ENCODE measurements at places on chromosomes 4 and X. TPM values are rescaled to one million over a fixed set of nuclear protein-coding genes. Genes with fewer than 3 reads are reported as not detected.

GRCh38 chr4:34644579-34645115 is 1599.7 kb downstream of the ARAP2 start:
- DNase-seq, result no peak

DNA sequence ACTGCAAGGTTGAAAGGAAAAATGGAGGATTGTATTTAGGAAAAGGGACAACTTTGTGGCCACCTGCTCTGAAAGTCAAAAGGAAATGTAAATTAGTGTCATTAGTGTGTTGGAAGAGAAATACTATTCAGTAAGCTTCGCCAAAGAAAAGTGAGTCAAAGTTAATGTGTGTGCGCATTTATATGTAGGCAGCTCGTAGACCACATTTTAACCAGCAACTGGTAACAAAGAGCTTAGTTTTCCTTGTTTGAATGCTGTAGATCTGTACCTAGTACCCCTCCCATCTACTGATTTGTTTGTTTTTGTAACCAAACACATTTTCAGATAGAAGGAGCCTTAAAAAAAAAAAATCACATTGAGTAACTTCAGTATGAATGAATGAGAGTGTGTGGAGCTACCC is 69.3 kb downstream of the GPAT3 start:
- DNase-seq, result no peak

DNA sequence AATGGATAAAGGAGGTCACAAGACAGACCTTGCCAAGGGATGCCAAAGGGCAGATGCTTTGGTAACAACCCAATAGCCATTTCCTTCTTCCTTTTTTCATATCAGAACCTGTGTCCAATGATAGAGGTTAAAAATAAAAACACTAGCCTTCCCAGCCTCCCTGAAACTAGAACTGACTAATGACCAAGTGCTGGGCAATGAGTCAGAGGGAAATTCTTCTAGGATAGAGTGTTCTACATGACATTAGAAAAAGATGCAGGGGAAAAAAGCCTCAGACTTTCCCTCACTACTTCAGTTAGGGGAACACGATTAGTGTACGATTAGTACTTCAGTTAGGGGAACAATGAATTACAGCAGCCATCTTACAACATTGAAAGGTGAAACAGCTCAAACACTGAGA is 29.3 kb upstream of the FAM47C start:
- DNase-seq, result no peak

- no peak for DNase-seq
Observed at GRCh38 chr4:94634271-94634670, 123.5 kb upstream of the BMPR1B start.

Gene ATP8A1
- total RNA-seq, result 7.9 TPM

Gene OPRPN
- not detected for total RNA-seq

Gene ETFDH
- 38.9 TPM for total RNA-seq

DNA sequence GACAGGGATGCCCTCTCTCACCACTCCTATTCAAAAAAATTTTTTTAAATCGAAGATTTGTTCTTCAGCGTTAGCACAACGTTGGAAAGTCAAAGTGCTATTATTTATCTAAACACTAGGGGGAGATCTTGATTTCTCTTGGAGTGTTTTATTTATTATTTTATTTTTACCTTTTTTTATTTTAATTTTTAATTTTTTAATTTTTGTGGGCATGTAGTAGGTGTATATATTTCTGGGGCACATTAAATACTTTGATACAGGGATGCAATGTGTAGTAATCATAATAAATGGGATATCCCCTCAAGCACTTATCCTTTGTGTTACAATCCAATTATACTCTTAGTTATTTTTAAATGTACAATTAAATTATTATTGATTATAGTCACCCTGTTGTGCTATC is 37.4 kb upstream of the SLC10A4 start:
- peak; percentile 7 for DNase-seq

Gene KCND1
- total RNA-seq, result 0.72 TPM

- DNase-seq, result no peak
Observed at GRCh38 chr4:136863756-136864155, 668.5 kb downstream of the PCDH18 start.

DNA sequence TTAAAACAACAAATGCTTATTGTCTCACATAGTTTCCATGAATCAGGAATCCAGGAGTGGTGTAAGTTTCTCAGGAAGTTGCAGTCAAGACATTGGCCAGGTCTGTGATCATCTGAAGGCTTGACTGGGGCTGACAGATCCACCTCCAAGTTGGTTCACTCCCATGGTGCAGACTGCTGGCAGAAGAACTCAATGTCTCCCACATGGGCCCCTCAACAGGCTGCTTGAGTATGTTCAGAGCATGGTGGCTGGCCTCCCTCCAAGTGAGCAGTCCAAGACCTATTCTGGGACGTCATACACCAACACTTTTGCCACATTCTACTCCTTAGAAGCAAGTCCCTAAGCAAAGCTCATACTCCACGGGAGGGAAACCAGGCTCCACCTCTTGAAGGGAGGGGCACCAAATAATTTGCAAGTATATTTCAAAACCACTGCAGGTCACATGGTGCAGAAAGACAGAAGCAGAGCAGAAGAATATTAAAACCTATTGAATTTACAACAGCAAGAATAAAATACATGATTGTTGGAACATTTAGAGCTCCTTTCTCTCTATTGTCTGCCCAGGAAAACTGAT is 35.3 kb downstream of the LGI2 start:
- DNase-seq, result no peak

Gene PPP1R2C
- not detected for total RNA-seq

GRCh38 chr4:173685831-173686210 is 155.8 kb upstream of the HAND2 start:
- no peak for DNase-seq

DNA sequence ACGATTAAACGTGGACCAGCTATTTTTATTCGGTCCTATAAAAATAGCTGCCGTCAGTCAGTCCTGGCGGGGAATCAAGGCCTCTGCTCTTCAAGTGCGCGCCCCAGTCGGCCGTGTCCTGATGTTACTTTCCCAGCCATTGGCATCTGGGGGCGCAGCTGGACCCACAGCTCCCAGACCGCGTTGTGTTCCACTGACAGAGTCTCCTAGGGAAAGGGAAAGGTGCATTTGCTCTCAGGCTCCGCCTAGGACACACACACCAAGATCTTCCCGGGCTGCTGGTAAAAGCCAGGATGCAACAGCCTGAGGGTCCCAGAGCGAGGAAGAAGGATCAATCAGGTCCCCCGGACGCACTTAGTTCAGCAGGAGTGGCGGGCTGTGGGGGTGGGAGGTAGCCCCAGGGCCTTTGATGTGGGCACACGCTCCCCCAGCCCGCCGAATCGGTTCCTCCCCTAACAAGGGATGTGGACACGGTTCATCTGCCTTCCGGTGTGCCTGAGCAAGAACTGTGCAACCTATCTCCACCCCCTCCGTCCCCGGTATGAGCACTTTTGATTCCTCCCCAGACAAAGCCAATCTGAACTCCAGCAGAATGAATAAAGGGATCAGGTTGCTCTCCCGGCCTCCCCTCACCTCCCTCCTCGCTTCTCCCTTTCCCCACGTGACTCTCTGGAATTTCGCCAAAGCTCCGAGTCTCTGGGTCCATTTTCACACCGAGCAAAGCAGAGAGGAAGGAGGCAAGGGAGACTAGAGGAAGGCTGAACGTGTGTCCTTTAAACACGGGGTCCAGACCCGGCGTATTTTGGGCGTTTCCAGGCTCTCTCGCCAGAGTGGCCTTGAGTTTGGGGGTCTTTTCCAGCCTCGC is 626 bp upstream of the FRAS1 start:
- DNase-seq, result no peak

DNA sequence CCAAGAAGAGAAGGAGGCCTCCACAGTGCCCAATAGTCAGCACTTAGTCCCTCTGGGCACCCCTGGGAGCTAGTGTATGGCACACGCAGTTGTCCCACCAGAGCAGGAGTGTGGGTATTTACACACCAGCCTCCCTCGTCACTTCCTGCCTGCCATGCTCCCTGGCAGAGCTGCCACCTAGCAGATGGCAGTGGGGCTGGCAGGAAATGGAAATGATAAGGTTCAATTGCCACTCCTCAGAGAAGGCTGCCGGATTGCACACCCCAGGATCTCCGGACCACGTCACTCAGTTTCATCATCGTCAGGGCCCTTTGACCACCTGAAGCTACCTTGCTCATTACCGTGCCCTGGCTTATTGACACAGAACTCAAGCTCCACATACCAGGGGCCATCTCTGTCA is 173.3 kb upstream of the PSAPL1 start:
- DNase-seq, result no peak

Gene SOX3
- not detected for total RNA-seq

Gene KLF8
- 0.06 TPM for total RNA-seq

Gene UNC5C
- 0.02 TPM for total RNA-seq

- DNase-seq, result no peak
Observed at GRCh38 chr4:37881811-37882210, 9.1 kb upstream of the TBC1D1 start.

DNA sequence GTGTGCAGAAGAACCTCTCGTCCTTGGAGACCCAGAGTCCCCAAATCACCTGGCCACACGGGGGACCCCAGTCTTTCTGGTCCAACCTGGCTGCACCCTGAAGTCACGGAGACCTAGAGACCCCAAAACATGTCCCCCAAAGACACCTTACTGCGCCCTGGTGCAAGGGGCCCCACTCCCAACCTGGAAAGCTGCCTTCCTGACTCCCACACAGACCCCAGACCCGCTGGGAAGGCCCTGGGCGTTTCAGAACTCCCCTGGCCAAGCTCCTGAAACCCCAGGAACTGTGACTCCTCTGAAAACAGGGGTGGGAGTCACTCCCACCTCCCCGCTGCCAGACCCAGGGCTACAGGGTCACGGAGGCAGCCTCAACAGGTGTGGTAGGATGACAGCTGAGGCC is 12.7 kb upstream of the SHOX start:
- no peak for DNase-seq

Gene RAB41
- not detected for total RNA-seq

Gene SCML1
- 10.1 TPM for total RNA-seq

DNA sequence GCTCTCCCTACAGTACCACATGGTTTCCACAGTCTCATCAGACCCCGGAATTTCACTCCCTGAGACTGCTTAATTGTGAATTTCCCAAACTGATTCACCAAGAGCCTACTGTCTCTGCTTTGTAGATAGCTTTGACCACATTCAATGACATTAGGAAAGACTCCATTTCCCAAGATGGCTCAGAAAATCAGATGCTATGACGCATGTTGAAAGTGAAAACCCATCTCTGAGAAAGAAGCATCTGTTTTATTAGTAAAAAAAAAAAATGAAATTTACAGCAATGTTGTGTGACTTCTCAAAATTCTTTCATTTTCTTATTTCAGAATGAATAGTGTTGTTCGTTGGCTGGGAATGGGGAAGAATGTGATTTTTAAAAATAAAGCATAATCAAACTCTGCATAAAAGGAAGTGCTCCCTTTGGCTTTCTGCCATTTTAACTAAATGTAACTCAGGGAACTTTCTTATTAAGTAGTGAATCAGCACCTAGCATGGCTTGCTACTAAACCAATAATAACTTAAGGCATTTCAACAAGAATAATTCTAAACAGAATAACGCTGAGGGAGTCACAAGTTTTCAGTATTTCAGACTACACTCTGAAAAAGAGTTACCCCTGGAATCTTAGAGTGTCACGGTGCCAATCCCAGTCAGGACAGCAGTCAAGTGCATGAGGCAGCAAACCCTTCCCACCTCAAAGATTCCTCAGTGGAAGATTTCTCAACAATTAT is 97.4 kb upstream of the MYOZ2 start:
- DNase-seq, result no peak

DNA sequence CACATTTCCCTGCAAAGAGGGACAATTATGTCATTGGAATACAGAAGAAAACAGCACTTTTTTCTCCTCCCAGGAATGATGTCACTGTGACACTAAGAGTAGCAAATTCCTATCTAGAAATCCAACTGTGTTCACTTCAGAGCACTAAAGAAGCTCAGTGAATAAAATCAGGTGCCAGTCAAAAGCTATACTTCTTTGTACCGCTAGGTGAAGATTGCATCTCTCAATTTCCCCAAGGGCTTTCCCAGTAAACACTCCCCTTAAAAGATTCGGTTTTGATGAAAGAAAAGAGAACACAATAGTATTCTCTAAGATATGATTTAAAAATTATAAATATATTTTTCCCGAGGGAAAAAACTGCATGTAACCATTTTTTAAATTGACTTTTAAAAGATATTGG is 104.7 kb upstream of the MID1 start:
- DNase-seq, result peak; percentile 5

DNA sequence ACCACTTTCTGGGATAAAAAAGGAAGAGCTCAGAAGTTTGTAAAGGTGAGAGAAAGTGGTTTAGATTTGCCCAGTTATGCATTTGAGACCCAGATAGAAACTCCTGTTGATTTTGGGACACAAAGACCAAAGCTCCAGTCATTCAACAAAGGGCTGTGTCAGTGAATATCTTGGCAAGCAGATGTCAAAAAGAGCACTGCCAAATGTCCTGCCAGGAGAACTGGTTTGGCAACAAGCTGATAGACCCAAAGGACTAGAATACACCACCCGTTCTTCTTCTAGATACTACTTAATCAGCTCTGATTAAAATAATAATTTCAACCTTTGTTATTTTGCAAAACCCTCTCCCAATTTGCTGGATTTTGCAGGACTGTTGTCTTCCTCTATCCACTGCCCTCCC is 121.4 kb downstream of the NHS start:
- no peak for DNase-seq

DNA sequence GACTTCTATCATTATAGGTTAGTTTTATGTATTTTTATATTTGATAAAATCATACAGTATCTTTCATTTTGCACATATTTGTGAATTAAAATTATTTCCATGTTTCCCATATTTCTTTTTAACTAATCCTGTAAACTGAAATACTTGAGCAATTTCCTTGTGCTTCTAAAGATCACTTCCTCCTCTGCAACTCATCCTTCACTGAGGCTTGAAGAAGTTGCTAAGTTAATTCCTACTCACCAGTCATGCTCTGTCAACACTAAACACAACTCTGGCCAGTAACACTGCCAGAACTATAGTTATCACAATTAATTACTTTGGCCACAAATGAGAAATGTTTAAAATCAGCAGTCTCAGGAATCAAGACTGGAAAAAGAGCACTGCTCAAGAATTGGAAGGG is 6.7 kb downstream of the SPATA4 start:
- DNase-seq, result no peak

Data from NCI-H460 (cell line).